ENCODE measurements at places on chromosomes 16 and 17.

GRCh38 chr16:30997725-30998711 is 12.4 kb downstream of the STX1B start:
- DNase-seq: no peak

- DNase-seq: no peak
Measured at GRCh38 chr17:55067697-55068439, 99.3 kb downstream of the STXBP4 start.

DNA sequence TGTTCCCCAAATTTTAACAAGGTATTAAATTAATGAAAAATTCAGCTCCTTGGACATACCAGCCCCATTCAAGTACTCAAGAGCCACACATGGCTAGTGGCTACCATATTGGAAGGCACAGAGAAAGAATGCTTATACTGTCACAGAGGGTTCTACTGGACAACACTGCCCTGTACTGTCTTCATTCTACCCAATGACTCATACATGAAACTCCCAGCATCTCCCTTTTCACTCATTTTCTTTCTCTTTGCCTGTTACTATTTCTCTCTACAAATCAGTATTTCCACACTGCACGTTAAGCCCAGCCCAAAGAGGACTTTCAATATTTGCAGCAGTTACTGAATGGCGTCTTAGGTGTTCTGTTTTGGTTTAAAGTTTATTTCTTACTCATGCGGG is 72.1 kb upstream of the RCVRN start:
- no peak for DNase-seq

- no peak for DNase-seq
Measured at GRCh38 chr17:48589831-48590606, at the start of gene HOXB3. Gene HOXB3, minus strand, starts transcription at chr17:48590241. Its CDS starts 37,767 bp downstream, at chr17:48552474.

- DNase-seq: no peak
Measured at GRCh38 chr17:62045517-62045916, 19.6 kb downstream of the MED13 start.

Data from activated CD8-positive, alpha-beta memory T cell treated with anti-CD3 and anti-CD28 coated beads for 1 hour (primary cell).